Glomerular endothelial cell (primary cell): ENCODE measurements at places on chromosomes 5 and 9.

GRCh38 chr5:43141211-43141610 lies 20.5 kb downstream of the ZNF131 start:
- no peak for DNase-seq

- DNase-seq = peak; percentile 57
Observed at GRCh38 chr5:66440202-66440680, 156.0 kb upstream of the MAST4 start.

- DNase-seq = no peak
Observed at GRCh38 chr9:135117281-135117680, 29.8 kb downstream of the OLFM1 start.

DNA sequence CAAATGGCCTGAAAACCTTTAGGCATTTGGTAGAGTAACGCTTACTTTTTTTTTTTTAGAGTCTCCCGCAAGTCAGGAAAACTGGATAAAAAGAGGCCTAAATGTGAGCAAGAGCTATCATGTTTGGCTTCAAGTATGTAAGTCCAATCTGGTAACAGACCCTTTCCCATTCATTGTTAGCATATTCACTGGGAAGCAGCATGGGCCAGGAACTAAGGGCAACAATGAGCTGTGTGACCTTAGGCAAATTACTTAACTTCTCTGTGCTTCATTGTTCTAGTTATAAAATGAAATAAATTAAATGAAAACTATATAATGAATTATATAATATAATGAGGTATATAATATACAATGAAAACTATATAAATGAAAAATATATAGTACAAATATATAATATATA lies 114.3 kb upstream of the PCA3 start:
- no peak for DNase-seq

DNA sequence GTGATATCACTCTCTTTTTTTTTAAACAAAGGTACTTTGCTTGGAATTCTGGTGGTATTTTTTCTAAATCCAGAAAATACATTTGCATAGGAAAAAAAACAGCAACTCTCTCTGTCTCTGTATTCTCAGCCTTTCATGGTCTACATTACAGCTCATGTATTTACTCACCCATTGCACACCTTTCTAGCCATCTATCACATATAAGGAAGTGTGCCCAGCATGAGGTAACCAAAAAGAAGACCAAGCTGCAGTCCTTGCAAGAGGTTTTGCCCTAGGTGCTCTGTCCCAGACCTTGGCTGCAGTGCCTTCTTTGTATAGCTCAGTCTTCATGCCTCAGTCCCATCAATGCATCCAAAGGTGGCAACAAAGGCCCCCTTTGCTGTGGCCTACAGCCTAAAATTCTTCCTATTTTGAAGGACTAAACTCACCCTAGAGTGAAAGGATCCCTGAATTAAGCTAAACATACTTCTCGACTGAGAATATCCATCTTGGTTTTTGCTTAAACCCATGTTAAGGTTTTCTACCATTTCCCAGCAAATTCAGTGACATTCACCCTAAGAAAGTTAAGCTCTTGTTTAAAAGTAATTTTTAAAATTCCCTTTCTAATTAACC lies 446.4 kb downstream of the KIF4B start:
- DNase-seq = no peak

- no peak for DNase-seq
Observed at GRCh38 chr9:13181652-13182051, 97.8 kb downstream of the MPDZ start.

- DNase-seq = no peak
Observed at GRCh38 chr9:37187292-37187691, 66.9 kb downstream of the ZCCHC7 start.

GRCh38 chr5:157890836-157891597 lies 32.1 kb upstream of the CLINT1 start:
- DNase-seq = no peak
